ENCODE measurements at places on chromosomes 3 and 15.
A peak's percentile ranks its signal among the peaks of the same experiment; 100 is the strongest.

DNA sequence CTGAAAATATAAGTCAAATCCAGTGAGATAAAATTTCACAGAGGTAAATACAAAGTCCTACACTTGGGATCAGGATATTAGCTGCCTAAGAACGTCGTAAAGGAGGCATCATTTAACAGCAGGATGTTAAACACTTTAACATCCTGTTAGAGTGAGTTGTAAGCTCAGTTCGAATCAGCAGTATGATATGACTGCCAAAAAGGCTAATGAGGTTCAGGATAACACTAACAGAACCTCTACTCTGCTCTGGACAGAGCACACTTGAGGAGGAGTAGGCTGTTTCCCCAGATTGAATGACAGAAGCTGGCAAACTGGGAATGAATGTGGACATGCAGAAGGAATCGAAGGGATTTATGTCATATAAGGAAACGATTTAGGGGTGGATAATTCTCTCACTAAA is 227.1 kb upstream of the CD96 start:
- no peak for DNase-seq

GRCh38 chr15:63362196-63362595 is 19.4 kb downstream of the CA12 start:
- no peak for DNase-seq

DNA sequence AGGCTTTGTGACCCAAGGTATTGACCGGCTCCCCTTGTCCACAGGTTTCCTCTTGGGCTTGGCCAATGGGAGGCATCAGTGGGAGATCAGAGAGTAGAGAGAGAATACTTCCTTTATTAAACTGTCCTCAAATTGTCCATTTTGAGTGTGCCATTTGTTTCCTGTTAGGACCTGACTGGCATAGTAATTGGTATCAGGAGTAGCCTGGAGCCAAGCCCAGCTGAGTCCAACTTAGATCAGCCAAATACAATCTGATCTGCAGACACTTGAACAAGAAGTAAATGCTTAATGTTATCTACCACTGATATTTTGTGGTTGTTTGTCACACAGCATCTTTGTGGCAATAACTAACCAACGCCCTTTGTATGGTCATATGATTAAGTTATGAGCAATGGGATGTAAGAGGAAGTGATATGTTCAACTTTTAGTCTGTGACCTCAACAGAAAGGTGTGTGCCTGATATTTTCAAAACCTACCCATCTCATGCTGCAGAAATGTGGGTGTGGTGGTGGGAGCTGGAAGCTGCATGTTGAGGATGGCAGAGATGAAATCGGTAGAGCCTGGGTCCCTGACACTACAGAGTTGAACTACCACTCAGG is 13.3 kb downstream of the MYD88 start:
- DNase-seq, result peak; percentile 29

DNA sequence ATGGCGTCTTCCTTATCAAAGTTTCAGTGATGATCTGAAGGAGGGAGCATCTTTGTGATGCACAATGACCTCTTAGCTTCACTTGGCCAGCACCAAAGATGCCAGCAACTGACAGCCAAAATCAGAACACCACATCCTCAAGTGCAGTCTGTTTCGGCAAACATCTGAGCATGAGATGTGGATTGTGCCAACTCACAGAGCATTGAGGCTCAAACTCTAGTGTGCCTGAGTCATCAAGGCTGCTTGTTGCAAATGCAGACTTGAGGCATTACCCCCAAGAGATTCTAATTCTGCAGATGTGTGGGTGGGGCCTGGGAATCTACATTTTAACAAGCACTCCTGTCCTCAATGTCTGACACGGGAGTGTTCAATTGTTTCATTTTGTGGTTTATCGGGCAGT is 35.8 kb downstream of the ABHD5 start:
- no peak for DNase-seq

DNA sequence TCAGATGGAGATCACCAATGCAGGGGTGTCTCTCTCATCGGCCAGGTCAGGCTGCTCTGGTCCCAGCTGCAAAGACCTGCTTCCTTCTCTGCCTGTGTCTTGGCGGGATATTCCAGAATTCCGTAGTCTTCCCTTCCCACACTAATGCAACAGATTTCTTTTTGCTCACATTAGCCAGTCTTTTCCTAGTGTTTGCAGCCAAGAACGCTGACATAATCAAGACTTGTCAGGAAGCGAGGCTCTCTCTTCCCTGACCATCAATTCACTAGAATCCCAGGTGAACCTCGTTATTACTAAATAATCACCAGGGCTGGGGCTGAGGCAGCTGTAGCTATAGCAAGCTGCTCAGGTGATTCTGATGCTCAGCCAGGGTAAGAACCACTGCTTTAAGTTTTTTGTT is 43.2 kb upstream of the ACKR4 start:
- no peak for DNase-seq

DNA sequence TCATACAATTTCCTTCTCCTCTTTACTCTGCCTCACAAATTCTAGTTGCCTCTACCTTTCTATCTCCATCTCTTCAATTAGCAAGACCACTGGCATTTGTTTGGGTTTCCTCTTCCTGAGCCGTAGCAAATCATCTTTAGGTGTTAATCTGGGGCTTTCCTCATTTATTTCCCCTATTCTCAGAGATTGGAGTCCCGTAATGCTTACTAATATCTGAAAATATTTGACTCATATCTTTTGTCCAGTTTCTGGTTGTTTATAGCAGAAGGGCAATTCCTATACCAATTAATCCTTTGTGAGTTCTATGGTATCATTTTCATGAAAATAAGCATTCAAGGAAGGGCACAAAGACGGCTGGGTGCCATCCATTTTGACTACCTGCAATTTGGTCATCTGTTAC is 103.7 kb downstream of the NR2E3 start:
- DNase-seq, result no peak

DNA sequence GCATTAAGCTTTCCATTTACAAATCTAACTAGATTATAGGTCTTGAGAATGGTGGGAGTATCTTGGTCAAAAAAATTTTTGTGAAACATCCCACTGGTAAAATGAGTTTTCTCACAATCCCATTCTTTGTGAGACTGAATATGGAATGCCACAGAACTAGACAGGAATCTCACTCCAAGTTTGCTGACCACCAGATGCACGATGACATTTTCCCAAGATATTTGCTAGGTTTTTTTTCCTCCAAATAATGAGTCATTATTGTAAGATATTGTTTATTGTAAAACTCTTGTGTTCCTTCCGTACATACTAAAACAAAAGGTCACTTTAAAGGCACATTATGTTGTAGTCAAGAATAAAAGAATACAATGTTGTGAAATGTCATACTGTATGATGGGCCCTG is 53.9 kb downstream of the COPS2 start:
- DNase-seq, result no peak

DNA sequence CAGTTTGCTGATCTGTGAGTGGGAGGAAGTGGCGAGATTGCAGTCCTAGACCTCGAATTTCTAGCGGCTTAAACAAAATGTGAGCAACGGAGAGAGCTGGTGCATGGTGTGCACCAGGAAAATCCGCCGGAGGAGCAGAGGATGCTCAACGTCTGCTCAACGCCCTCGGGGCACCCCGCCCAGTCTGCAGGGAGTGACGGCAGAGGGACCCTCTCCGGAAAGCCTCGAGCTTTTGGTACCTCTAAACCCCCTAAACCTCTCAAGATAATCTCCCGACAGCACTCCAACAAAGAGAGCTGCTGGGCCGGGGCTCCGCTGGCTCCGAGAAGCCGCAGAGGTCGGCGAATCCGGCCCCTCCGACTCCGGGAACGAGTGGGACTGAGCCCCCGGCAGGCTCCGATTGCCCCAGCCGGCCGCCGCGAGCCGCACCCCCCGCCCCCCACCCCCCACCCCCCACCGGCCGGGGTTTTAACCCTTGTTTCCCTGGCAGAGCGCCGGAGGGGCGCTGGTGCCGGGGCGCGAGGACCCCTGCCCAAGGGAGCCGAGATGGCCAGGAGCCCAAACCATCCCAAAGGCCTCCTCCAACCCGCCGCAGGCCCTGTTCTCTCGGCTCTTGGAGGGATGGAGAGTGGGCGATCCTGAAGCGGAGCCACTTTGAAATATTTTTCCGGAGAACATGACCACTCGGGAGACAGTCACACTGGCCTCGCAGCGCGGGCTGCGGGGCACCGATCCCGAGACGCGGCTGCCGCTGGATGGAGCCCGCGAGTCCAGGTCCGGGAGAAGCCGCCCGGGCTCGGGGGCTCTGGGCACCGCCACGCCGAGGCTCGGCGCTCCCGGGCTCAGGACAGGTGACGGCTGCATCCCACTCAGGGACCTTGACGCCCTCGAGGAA is 1.5 kb downstream of the MEGF11 start:
- peak; percentile 78 for DNase-seq

DNA sequence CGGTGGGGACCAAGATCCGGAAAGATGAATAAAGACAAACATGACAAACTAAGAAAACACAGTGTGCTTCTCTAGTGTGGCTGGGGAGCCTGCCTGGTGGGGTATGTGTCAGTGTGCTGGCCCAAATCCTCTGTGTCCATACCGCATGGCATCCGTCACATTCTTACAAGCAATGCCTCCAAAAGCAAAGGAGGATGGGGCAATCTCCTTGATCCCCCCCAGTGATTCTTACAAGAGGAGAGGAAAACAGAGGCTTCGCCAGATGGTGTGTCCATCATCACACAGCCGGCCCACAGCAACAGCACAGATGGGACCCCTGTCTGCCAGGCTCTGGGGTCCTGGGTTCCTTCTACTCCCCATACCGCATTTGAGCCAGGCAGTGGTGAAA is 558 bp upstream of the IL17RC start:
- DNase-seq, result peak; percentile 20

- no peak for DNase-seq
Measured at GRCh38 chr15:61141497-61142125, 87.5 kb downstream of the RORA start.

DNA sequence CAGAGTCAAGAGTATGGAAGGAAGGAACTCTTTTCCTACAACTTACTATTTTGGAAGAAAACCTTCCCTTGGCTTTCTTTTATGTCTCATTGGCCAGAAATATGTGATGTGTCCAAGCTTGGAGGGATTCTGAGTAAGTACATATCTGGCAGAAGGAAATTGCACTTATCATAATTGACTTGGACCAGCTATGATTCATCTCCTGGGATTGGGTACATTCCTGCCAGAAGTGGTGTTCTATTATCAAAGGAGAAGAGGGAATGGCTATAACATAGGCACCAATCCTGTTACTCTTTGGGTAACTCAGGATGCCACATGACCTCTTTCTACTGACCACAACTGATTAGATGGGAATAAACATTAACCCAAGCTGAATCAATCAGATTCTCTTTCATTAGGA is 13.5 kb upstream of the DAZL start:
- DNase-seq, result no peak

DNA sequence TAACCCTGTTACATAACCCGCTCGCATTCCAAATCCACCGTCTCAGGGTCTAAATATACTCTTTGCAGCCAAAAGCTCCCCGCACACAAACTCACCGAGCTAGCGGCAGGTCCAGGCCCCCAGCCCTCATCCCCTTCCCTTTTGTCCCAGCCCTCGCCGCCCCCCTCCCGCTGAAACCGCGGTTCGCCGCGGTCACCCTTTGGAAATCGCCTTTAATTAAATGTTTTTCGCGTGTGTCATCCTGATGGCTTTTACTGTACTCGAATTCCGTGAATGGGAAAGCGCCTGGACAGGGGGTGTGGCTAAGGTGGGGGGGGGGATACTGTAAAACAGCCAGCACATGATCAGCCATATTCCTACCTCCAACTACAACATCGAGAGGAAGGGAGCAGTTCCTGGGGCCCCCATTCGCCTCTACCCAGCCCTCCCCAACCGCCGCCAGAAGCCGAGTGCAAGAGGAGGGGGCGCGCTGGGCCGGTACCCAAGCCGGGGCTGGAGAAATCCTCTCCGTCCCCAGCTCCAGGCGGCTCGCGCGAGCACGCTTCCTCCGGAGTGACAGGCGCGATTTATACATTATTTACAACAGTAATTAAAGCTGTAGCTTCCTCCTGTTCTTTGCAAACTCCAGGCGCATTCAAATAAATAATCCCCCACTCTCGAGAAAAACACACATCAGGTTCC is 1.7 kb downstream of the RORA start:
- peak; percentile 77 for DNase-seq

GRCh38 chr3:193016437-193016901 is 98.8 kb upstream of the MB21D2 start:
- peak; percentile 76 for DNase-seq

DNA sequence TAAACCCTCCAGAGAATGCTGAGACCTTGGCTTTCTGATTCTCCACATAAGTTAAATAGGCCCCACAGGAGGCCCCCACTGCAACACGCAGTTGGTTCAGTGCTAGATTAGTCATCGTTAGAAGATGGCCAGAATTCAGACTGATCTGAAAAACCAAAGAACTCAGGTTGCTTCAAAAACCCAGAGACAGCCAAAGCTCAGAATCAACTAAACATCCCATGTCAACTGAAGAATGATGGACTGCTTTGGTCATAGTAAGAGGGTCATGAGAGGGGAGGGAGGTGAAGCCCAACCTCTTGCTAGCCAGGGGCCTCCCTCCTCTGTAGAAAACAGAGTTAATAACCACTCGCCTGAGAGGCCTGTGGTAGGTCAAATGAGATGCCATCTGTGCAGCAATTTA is 93.1 kb downstream of the AKAP13 start:
- no peak for DNase-seq
